ENCODE measurements at places on chromosomes 6 and 20.

DNA sequence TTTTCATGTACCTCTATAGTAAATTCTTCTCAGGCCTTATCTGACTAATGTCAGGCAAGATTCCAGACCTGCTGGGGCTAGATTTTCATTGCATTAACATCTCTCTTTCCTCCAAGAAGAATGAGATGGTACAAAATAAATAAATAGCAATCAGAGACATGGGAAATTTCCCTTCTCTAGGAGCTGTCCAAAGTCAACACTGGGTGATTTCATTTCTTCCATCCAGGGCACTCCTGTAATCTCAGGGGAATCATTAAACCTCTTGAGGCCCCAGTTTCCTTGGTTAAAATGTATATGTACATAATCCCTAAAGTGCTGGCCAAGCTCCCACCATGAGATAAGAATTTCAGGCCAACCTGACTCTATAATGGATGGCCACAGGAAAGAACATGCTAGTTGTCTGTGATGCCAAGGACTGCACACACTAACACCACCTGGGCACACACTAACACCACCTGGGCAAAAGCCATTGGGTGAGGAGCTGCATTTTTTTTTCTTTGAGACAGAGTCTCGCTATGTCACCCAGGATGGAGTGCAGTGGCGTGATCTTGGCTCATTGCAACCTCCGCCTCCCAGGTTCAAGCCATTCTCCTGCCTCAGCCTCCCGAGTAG is 912 bp downstream of the IL17F start:
- DNase-seq, result no peak

GRCh38 chr6:22433745-22434144 is 135.6 kb upstream of the HDGFL1 start:
- DNase-seq, result no peak

DNA sequence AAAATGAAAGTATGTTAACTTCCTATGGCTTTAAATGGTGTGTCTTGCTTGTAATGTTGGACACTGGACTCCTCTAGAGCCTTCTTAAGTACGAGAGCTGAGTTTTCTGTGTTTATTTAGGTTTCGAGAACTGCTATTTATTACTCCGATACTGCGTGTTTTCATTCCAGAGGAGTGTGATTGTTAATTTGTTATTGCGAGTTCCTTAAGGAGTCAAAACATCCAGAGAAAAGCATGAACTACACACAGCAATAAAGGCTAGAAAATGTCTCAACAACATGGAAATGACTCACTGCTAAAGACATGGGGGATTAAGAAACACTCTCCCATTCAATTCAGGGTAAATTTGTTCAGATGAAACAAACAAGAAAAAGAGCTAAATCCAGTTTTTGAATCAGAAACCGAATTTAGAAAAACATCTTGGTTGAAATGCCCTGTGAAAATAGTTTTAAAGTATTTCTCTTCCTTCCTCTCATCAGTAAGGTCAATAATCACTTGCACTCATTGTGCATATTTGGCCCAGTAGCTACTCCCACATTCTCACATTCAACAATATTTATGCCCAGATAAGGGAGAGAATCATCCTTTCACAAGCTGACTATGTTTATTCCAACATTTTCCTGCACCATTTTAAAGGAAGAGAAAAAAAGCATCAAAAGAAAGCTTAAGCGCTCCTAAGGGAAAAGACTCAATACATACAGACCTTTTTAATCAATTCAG is 36.0 kb downstream of the ATXN1 start:
- DNase-seq, result no peak

DNA sequence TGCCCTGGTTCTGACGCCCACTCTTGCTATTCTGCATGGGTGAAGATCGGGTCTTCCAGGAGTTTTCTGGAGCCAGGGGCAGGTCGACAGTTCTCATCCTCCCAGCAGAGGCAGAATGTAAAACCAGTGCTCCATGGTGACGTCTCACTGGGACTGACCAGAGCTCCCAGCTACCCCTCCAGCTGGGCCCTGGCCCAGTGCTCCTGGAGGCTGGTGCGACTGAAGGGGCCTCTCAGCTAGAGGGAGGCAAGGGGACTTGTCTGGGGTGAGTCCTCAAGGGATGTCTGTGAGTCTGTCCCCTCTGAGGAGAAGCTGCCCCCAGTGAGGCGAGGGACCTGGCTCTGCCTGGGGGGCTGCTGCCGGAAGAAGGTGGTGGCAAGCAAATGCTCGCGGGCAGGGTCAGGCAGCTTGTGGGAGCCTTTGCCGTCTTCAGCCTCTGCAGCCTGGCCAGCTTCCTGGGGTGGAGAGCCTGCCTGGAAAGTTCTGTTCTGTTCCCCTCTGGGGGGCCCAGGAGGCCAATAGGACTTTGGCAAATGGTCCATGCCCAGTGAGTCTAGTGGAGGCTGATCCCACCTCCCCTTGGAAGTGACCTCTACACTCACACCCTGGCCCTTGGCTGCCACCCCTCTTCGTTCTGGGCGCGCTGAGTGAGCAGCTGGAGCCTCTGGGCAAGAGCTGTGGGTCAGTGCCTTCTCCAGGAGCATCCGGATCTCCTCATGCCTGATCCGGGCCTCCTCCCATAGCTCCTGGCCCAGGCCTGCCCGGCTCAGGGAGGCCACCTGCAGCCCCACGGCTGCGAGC is 47.5 kb downstream of the KIAA1755 start:
- DNase-seq, result no peak

DNA sequence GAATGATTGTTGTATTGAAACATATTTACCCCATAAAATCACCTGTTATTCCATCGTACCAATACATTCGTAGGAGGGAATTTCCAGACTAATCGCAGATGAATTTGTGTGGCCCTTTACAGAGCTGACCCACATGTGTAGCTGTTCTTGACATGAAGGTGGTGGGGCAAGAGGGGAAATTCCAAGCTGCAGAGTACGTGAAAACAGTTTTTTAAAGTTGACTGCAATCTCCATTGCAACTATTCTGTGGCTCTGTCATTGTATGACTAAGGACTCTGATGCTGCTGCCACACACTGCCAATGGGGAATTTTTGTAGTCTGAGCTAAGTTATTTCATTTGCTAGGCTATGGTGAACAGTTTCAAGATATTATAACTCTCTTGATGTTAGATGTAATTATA is 46.4 kb upstream of the ADTRP start:
- DNase-seq, result no peak

- DNase-seq, result no peak
Observed at GRCh38 chr6:31870385-31870921, 7.8 kb upstream of the NEU1 start.

DNA sequence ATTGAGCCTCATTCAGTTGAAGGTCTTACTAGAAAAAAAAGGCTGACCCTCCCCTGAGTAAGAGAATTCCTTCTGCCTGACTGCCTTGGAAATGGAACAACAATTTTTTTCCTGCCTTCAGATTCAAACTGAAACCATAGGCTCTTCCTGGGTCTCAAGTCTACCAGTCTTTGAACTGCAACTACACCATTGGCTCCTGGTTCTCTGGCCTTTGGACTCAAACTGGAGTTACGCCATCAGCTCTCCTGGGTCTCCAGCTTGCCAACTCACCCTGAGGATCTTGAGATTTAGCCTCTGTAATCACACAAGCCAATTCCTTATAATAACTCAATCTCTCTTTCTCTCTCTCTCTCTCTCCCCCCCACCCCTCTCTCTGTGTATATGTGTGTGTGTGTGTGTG is 36.0 kb upstream of the SNX9 start:
- DNase-seq, result no peak

DNA sequence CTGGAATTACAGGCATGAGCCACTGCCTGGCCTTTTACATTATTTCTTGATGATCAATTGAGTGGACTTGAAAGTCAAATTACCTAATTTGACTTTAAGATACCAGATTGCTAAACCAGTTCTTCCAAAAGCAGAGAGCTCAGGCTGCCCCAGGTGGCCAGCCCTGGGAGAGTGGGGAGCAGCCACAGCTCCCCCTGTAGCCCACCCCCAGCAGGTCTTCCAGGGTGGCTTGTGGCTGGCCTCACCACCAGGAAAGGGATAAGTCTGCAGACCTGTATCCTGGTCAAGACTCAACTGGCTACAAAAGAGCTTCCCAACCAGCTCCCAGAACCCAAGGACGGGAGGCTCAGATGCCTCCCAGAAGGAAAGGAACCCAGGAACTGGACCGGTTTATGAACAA is 23.8 kb upstream of the AKAP12 start:
- no peak for DNase-seq

- DNase-seq, result no peak
Observed at GRCh38 chr20:17965042-17965697, 3.4 kb downstream of the SNX5 start.

- DNase-seq, result no peak
Observed at GRCh38 chr20:37945091-37945547, 42.2 kb downstream of the VSTM2L start.

DNA sequence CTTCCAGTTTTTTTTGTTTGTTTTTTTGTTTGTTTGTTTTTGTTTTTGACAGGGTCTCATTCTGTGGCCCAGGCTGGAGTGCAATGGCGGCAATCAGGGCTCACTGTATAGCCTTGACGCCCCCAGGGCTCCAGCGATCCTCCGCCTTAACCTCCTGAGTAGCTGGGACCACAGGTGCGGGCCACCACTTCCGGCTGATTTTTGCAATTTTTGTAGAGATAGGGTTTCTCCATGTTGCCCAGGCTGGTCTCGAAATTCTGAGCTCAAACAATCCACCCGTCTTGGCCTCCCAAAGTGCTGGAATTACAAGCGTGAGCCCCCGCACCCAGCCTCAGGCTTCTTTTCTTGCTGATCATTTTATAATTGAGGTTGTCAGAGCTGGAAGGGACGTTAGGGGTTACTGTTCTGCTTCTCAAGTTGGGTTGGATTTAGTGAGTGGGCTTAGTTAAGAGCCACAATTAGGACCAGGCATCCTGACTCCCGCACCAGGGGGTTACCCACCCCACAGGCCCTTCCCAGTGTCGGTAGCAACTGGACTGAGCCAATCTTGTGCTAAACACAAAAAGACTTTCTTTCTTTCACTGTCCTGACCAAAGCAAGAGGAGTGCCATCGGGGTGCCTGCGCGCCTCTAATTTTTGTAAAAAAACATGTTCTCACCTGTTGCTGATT is 13.1 kb upstream of the ZSCAN9 start:
- DNase-seq, result no peak

DNA sequence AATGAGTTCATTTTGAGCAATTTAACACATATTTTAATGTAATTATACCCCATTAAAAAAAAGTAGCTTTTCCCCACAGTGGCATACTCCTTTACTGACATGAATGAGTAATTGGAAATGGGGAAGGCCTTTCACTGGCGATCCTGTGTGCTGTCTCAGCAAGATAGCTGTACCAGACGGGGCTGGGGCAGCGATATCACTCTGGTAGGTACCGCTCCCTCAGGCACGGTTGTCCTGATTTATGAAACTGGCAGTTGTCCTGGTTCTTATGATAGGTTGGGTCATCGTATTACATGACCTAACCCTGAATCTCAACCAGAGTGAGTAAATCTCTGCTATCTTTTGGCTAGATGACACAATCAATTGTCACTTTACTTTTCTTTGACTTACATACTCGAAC is 355.0 kb upstream of the MAP3K7 start:
- no peak for DNase-seq

GRCh38 chr20:49965781-49966305 is 16.9 kb upstream of the SNAI1 start:
- DNase-seq, result no peak

- no peak for DNase-seq
Observed at GRCh38 chr6:34981951-34982350, 92.9 kb downstream of the ANKS1A start.

- no peak for DNase-seq
Observed at GRCh38 chr6:80205404-80205803, 98.9 kb downstream of the BCKDHB start.

GRCh38 chr20:44959638-44960102 is 527 bp downstream of the TOMM34 start:
- DNase-seq, result no peak

GRCh38 chr20:59150821-59151251 is 12.8 kb upstream of the ZNF831 start:
- no peak for DNase-seq

GRCh38 chr20:62854121-62854520 is 7.5 kb downstream of the TCFL5 start:
- DNase-seq, result no peak

DNA sequence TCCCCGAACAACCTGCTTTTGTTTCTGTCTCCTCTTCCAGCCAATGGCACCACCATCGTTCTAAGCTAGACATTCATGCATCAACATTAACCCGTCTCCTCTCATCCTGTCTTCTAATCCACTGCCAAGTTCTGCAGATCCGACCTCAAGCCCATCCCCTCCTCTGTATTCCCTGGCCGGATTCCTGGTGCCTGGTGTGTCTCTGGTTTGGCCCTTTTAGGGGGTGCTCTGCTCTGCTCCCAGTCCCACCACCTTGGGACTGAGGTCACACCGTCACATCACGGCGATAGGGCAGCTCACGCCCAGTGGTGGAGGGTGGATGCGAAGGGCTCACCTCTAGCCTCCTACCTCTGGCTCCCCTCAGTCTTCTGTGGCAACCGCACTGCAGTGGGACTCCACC is 102.5 kb upstream of the AGPAT4 start:
- DNase-seq, result no peak

DNA sequence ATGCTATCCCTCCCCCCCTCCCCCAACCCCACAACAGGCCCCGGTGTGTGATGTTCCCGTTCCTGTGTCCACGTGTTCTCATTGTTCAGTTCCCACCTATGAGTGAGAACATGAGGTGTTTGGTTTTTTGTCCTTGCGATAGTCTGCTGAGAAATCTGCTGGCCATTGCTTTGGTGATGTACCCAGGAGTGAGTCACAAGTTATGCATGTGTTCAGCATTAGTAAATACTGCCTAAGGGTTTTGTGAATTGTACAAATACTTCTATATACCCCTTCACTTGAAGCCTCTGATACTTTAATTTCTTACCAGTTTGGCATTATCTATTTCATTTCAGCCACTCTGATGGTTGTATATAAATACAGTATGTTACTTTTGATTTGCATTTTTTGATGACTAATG is 711.3 kb upstream of the GJE1 start:
- DNase-seq, result no peak

- no peak for DNase-seq
Observed at GRCh38 chr6:68196645-68197044, 438.4 kb upstream of the ADGRB3 start.

- no peak for DNase-seq
Observed at GRCh38 chr20:60583741-60584140, 625.5 kb downstream of the CDH26 start.
